Activated CD4-positive, alpha-beta memory T cell treated with anti-CD3 and anti-CD28 coated beads, Interleukin-2, amount 10 ng/mL, durations not matched to agents 7 days and 5 days (primary cell): ENCODE measurements at places on chromosomes 1 and 21. TPM values are rescaled to one million over a fixed set of nuclear protein-coding genes. Genes with fewer than 3 reads are reported as not detected.

- peaks cover 83% of the 10 kb centered on the region for H3K36me3 ChIP-seq
- H3K27ac ChIP-seq = peak overlapping the region; percentile 79
- DNase-seq = no peak
- H3K4me3 ChIP-seq = peak overlapping the region; percentile 29
Measured at GRCh38 chr1:22090867-22091266, 38.4 kb downstream of the CDC42 start.

DNA sequence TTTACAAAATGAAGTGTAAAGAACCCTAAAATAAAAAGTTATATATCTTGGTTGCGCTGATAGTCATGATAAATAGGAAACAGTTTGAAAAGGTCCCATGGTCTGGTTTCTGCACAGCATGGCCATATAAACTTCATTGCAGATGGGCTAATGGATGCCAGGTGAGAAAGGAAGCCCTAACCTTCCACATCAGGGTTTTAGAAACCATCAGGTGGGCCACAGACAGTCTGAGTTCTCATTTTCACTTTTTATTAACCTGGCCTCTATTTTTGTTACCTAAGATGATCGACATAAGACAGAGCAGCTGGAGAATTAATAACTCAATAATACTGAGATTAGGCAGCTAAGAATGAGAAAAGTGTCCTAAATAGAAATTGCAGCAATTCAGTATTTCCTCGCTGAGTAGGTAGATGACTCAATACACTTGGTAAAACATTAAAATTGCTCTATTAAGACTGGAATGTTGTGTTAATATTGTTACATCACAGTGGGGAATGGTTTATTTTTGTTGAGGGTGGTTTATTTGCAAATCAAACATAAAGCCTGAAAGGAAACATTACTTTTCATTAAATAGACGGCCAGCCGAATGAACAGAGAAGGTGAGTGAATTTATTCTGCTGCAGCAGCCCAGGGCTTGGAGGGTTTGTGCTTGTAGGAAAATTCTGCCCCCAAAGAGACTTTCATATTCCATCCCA, 21.1 kb downstream of the C1orf21 start:
- no peaks in the 10 kb centered on the region for H3K4me1 ChIP-seq
- H3K36me3 ChIP-seq = no peaks in the 10 kb centered on the region
- DNase-seq = no peak
- H3K27ac ChIP-seq = no peak overlapping the region
- no peak overlapping the region for H3K4me3 ChIP-seq

GRCh38 chr1:119276558-119276957, 92.0 kb upstream of the HAO2 start:
- H3K27me3 ChIP-seq = peaks cover 8% of the 10 kb centered on the region
- H3K27ac ChIP-seq = no peak overlapping the region
- no peaks in the 10 kb centered on the region for H3K36me3 ChIP-seq
- no peak overlapping the region for H3K4me3 ChIP-seq
- H3K4me1 ChIP-seq = no peaks in the 10 kb centered on the region

GRCh38 chr1:217574265-217574949, 56.5 kb downstream of the GPATCH2 start:
- H3K4me1 ChIP-seq = no peaks in the 10 kb centered on the region
- no peak overlapping the region for H3K4me3 ChIP-seq

The TSSK3 gene
- total RNA-seq = 0.70 TPM
